ENCODE measurements at places on chromosomes 16 and 17.

GRCh38 chr17:9364837-9365430 is 210.7 kb downstream of the STX8 start:
- no peak for DNase-seq

DNA sequence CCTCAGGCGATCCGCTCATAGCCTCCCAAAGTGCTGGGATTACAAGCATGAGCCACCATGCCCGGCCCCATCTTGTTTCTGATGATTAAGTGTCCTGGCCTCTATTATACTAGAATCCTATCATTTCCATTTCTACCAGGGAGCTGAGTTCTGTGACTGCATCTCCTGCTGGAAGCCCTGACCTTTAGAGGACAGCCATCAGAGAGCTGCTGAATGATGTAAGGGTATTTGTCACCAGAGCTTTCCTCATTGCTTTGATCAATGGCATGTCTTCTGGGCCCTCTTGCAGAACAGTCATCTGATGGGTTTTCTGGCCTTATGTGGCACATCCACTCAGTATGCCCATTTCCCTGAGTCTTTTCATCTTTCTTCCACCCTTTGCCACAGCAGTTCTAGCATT is 39.9 kb downstream of the PSMD12 start:
- DNase-seq, result no peak

- peak; percentile 3 for DNase-seq
Observed at GRCh38 chr16:84478172-84478947, 26.1 kb downstream of the MEAK7 start.

DNA sequence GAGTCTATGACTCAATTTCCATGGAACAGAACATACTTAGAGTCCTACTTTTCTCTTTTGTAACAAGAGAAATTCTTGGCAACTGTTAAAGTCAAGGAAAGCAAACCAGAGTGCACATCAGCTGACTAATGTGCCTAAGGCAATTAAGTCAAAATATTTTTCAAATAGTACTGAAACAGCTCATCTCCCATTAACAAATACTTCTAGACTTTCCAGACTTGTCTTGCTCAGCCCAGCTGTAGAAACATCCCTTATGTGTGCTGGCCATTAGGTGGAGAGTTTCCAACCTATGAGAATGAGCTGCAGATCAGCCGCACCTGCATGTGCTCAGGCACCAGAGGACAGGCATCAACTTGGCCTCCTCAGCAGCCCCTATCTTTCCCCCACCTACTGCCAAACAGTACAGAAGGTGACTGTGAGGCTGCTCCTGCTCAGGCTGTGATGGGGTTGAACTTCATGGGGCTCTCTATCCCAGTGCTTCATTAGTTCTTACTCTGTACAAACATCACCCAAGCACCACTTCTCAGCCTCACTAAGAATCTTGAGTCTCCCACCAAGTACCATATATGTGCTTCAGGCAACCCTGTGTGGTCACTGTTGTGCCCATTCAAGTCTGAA is 32.2 kb downstream of the TEX2 start:
- DNase-seq, result peak; percentile 51

DNA sequence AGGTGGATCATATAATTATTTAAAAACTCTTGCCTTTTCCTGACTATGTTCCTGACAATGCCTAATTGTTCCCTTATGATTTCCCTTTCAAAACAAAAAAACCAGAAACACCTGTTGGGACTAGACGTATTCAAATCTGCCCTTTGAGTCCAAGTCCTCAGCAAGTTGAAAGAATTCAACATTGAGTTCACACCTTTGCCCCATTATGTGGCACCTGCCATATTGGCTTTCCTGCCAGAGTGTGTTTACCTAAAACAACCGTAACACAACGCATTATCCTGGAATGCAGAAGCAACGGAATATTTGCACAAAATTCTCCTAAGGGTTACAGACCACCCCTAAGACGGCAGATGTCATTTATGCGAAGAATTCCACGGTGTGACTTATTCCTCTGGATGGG is 105.9 kb downstream of the ZFHX3 start:
- DNase-seq, result no peak

GRCh38 chr17:37506678-37507077 is 17.0 kb downstream of the DUSP14 start:
- DNase-seq, result peak; percentile 34

DNA sequence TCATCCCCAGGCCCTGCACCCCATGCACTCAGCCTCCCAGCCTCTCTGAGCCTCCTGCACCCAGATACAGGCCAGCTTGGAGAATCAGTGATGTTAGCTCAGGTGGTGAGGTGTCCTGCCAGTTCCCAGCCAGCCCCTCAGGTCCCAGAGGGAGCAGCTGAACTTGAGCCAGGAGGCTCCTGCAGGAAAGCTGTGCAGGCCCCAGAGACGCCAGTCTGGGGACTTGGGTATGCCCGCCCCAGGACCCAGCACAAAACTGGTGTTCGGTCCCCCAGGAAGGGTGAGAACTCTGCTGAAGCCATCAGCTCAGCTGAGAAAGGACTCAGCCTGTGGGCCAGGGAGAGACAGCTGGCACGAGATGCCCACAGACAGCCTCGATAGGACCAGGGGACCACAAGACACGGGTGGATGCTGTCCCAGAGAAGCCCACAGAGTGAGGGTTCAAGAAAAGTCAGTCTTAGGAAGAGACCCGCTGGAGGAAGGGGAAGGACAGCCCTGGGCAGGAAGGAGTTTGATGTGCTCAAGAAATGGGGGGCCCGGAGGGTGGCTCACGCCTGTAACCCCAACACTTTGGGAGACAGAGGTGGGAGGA is 11.0 kb downstream of the ENDOV start:
- DNase-seq, result no peak

GRCh38 chr16:67987460-67988160 is 7.3 kb upstream of the DPEP3 start:
- no peak for DNase-seq

GRCh38 chr17:8900207-8900606 is 32.7 kb upstream of the PIK3R6 start:
- DNase-seq, result no peak
